ENCODE measurements at places on chromosomes 1 and 21.

DNA sequence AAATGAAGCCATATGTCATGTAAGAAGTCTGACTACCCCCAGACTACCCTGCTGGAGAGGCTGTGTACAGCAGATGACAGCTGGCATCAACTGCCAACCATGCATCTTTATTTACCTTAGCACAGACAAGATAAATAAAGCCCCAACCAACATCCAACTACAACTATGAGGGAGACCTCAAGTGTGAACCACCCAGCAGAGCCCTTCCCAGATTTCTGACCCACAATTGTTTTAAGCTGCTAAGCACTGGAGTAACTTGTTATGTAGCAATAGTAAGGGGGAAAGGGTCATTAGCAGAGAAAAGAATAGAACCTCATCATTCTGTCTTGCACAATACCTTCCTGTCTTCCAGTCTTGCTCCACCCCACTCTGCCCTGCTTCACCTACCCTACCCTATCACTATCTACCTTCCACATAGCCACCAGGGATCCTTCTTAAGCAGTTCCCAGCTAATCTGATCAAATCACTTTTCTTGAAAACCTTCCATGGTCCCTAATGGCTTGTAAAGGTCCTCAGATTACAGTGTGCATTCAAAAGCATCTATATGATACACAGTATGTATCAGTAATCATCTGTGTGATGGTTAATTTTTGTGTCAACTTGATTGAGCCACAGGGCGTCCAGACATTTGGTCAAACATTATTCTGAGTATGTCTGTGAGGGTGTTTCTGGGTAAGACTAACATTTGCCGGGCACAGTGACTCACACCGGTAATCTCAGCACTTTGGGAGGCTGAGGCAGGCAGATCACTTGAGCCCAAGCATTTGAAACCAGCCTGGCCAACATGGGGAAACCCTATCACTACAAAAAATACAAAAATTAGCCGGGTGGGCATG, 19.6 kb upstream of the RBM15 start:
- no peak for DNase-seq

DNA sequence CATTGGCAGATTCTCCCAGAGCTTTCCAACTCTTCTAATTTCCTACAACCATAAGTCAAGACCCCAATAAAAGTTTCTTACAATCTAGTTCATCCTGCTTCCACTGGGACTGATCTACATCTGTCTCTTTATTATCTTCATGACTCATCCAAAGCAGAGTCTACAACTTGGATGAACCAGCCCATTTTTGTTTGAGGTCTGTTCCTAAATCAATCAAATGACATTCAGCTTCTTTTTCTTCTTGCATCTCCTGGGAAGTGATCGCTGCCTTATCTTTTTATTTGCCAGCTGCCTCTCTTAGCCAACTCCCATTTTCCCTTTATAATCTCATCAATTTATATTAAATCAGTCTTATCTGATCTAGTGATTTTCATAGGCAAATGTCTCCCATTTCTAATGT, 105.6 kb downstream of the ERG start:
- DNase-seq, result no peak

GRCh38 chr1:58836408-58836807, 52.6 kb upstream of the JUN start:
- DNase-seq, result no peak

- no peak for DNase-seq
Observed at GRCh38 chr1:47334765-47335435, 1.3 kb downstream of the CMPK1 start.

- DNase-seq, result no peak
Observed at GRCh38 chr1:100931716-100932115, 35.8 kb downstream of the SLC30A7 start.

GRCh38 chr1:219492717-219493116, 120.2 kb downstream of the ZC3H11B start:
- DNase-seq, result no peak

DNA sequence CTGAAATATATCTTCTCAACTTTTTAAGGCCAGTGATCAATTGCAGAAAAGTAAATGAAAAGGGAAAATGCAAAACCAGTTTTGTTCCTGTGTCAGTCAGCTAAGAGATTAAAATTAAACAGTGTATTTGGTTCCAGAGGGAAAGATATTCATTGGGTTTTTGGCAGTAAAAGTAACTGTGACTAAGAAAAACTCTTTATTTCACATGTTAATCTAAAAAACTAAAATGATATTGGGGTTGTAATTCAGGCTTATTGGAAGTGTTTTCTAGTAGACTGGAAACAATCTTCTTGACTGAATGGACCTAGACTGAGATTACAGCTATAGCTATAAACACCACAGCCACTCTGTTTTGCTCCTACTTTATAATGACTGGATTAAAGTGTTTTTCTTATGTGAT, 413.9 kb downstream of the ADGRL2 start:
- DNase-seq, result no peak

DNA sequence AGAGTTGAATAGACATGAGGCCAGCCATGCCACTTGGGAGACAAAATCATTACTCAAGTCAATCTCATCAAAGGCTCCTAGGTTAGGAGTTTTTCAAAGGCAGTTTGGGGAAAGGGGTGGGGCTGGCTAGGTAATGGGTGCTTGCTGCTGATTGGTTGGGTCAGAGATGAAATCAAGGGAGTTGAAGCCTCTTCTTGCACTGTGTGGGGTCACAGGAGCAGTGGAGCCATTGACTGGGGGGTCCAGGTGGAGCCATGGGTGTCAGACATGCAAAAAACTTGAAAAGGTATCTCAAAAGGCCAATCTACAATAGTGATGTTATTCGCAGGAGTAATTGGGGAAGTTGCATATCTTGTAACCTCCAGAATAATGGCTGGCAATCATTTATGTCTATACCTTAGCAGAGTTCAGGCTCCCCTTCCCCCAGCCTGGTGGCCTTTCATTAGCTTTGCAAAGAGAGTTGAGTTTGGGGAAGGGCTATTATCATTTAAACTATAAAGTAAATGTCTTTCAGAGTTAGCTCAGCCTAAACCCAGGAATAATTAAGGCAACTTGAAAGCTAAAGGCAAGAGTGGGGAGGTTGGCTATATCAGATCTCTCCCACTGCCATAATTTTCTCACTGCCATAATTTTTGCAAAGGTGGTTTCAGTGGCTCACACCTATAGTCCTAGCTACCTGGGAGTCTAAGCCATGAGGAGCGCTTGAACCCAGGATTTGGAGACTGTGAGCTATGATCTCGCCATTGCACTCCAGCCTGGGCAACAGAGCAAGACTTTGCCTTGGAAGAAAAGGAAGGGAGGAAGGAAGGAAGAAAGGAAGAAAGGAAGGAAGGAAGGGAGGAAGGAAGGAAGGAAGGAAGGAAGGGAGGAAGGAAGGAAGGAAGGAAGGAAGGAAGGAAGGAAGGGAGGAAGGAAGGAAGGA, 7.8 kb upstream of the PINK1 start:
- no peak for DNase-seq

- DNase-seq, result no peak
Observed at GRCh38 chr1:63198871-63199394, 123.4 kb upstream of the FOXD3 start.

- DNase-seq, result no peak
Observed at GRCh38 chr1:38018864-38019343, 6.4 kb downstream of the UTP11 start.

GRCh38 chr21:41374177-41374712, 12.4 kb downstream of the MX2 start:
- DNase-seq, result no peak

DNA sequence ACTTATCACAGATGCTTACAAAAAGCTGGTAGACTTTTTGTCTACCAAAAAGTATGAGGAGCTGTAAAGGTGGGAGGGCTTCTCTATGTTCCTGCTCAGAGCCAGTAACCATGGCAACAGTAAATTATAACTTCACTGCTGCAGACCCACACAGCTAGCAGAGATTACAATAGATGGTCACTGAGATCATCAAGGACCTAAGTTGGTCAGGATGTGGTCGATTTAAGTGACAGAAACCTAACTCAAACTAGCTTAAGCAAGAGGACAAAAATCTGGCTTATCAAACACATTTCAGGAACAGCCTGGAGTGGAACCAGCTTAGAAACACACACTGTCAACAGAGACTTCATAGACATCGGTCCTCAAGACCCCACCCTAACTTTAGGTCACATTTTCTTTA, 113.4 kb upstream of the ATP1A1 start:
- DNase-seq, result no peak

- no peak for DNase-seq
Observed at GRCh38 chr1:180639871-180640270, 8.0 kb downstream of the XPR1 start.

GRCh38 chr1:166089804-166090203, 77.0 kb downstream of the FAM78B start:
- DNase-seq, result no peak

GRCh38 chr1:210232511-210233215, at the start of gene SERTAD4:
Gene SERTAD4, plus strand, starts transcription at chr1:210232796. Its CDS starts 5,165 bp downstream, at chr1:210237961.
- peak; percentile 77 for DNase-seq

- DNase-seq, result no peak
Observed at GRCh38 chr1:193427524-193427923, 241.1 kb upstream of the B3GALT2 start.

- no peak for DNase-seq
Observed at GRCh38 chr1:241849345-241849695, 1.3 kb downstream of the EXO1 start.

DNA sequence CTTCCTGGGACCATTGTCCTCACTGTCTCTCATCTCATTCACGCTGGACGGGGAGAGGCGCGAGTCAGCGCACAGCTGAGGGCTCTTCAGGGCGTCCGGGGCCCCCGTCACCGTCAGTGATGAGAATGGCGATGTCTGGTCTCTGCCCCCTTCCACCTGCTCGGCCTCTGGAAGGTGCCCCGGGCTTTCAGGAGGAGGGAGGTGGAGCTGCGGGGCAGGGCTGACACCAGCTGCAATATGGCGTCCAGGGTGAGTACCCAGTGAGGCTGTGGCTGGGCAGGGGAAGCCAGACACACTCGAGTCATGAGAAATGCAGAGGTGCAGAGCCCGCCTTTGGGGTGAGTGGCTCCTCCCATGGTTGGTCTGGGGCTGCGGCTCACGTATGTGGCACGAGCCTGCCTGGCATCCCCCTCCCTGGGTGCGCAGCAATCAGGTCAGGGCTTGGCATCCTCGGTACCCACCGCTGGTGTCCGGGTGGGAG, 15.1 kb downstream of the MORN1 start:
- DNase-seq, result no peak

GRCh38 chr21:42607525-42608102, 45.8 kb upstream of the PDE9A start:
- no peak for DNase-seq

DNA sequence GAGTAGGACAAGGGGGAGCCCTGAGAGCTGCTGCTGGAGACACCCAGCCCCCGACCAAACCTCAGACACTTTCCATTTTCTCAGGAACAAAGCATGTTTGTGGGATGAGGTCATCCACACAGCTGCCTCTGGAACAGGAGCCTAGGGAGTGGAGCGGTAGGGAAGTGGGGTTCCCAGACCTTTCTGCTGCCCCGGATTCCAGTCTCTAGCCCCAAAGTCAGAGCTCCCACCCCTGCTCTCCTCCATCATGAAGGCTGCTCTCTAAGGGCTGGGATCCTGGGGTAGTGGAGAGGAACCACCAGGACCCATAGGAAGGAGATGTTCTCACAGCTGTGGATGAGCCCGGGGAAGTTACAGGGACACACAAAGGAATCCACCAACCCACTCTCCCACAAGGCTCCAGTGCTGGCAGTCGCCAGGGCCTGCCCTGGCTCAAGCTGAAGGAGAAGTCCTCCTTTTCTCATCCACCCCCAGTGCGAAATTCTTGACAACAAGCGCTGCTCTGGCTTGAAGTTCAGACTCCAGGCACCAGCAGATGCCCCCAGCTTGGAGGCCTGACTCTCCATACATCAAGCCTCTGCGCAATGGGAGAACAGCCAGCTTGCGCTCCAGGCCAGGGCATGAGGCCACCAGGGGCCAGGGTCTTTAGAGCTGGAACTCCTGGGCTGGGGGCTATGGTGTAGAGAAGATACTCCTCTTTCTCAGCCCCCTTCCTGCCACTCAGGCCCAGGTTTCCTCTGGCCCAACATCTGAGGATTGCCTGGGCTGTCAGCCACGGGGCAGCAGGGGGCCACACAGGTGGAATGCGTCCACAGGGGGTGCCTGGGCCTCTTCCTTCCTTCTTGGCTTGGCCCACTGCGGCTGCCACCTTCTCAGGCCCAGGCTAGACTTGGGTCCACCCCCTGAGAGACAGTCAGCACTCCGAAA, 4.5 kb downstream of the FHL3 start:
- no peak for DNase-seq

GRCh38 chr1:157287462-157287861, 149.3 kb upstream of the ETV3 start:
- DNase-seq, result no peak

- no peak for DNase-seq
Observed at GRCh38 chr1:10632691-10633090, 157.9 kb downstream of the PEX14 start.

- DNase-seq, result no peak
Observed at GRCh38 chr1:78171736-78172590, 126.2 kb downstream of the GIPC2 start.

DNA sequence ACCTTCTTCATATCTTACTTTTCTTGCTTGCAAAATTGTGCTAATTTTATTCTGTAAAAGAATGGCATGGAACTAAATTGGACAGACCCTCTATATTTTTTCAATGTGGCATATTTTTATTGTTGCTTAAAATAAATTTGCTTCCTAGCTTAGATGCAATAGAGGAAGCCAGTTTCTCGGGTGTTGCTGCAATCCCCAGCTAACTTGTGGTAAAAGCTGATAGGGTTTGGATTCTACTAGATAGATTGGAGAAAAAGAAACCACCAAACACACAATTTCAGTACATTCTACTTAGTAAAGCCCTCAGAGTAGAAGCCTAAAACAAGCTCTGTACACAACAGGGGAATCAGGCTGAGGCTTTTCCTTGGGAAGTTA, 49.5 kb upstream of the GCLM start:
- no peak for DNase-seq

- DNase-seq, result no peak
Observed at GRCh38 chr1:67937651-67938050, 104.4 kb upstream of the GNG12 start.

DNA sequence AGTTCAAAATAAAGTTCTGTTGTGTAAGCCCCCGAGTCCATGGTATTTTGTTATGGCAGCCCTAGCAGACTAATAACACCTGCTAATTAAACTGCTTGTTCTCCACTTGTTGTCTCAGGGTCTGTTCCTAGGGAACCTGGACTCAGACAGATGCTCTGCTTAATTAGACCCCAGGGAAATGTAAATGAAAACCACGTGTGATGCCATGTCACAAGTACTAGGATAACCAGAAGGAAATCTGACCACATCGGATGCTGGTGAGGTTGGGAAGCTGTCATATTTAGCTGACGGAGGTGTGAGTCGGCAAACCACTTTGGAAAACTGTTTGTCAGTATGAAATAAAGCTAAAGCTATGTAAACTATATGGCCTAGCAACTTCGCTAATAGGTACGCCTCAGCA, 19.6 kb downstream of the EDN2 start:
- DNase-seq, result no peak

DNA sequence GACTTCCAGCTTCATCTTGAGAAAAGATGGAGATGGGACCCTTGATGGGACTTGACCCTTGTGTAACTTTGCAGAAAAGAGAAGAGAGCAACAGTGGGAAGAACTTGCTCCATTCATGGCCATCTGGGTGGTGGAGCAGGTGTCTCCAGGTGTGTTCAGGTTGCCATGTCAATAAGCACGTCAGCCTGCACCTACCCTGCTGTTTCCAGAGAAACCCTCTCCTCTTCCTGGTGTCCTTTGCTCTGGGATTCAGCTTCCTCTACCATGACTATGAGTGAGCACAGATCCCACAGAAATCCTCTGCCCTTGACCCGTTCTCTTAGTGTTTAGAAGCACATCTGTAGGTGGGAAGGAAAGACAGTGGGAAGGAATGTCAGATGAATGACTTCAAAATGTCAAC, 21.8 kb upstream of the OTUD3 start:
- DNase-seq, result no peak

All from BE2C (cell line).